ENCODE measurements at places on chromosomes 5 and 9. TPM values are rescaled to one million over a fixed set of nuclear protein-coding genes. Genes with fewer than 3 reads are reported as not detected.

DNA sequence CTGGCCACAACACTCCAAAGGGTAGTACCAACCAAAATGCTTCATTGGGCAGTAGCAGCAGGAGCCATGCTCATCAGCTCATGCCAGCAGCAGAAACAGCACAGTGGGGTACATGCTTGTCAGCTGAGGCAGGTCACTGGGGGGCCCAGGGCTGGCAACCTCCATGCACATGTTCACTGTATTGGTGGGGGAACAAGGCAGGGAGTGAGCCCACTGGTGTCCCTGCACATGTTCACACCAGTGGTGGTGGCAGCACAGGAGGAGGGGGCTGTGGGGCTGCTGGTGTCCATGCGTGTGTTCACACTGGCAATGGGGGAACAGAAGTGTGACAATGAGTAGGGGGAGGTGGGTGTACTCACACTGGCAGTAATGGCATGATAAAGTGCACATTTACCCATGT lies 254.3 kb upstream of the KIF2A start:
- no peaks in the 10 kb centered on the region for H3K27me3 ChIP-seq
- H3K27ac ChIP-seq, result no peak overlapping the region
- H3K4me1 ChIP-seq, result no peaks in the 10 kb centered on the region
- no peaks in the 10 kb centered on the region for H3K36me3 ChIP-seq

GRCh38 chr5:74376187-74376586 lies 264.3 kb downstream of the ENC1 start:
- no peak overlapping the region for H3K4me3 ChIP-seq
- H3K27me3 ChIP-seq, result no peaks in the 10 kb centered on the region
- no peak for DNase-seq
- no peaks in the 10 kb centered on the region for H3K36me3 ChIP-seq
- no peaks in the 10 kb centered on the region for H3K4me1 ChIP-seq
- H3K27ac ChIP-seq, result no peak overlapping the region

- no peak overlapping the region for H3K4me3 ChIP-seq
- no peaks in the 10 kb centered on the region for H3K36me3 ChIP-seq
- H3K27me3 ChIP-seq, result no peaks in the 10 kb centered on the region
- no peak for DNase-seq
- no peak overlapping the region for H3K27ac ChIP-seq
- H3K4me1 ChIP-seq, result peaks cover 14% of the 10 kb centered on the region
These were observed 156.4 kb downstream of the DAB2IP start for GRCh38 chr9:121807823-121808278.

GRCh38 chr5:175751369-175751768 lies 93.5 kb downstream of the HRH2 start:
- DNase-seq, result no peak
- no peaks in the 10 kb centered on the region for H3K4me1 ChIP-seq
- no peak overlapping the region for H3K4me3 ChIP-seq
- no peaks in the 10 kb centered on the region for H3K36me3 ChIP-seq
- H3K27ac ChIP-seq, result no peak overlapping the region
- H3K27me3 ChIP-seq, result peaks cover 5% of the 10 kb centered on the region

- no peak overlapping the region for H3K4me3 ChIP-seq
- no peaks in the 10 kb centered on the region for H3K27me3 ChIP-seq
- no peak overlapping the region for H3K27ac ChIP-seq
- peaks cover 3% of the 10 kb centered on the region for H3K4me1 ChIP-seq
These were observed 3.4 kb downstream of the PDLIM4 start for GRCh38 chr5:132260714-132261551.

TAF11L10 gene
- total RNA-seq, result not detected

SLC34A3 gene
- not detected for total RNA-seq

DNA sequence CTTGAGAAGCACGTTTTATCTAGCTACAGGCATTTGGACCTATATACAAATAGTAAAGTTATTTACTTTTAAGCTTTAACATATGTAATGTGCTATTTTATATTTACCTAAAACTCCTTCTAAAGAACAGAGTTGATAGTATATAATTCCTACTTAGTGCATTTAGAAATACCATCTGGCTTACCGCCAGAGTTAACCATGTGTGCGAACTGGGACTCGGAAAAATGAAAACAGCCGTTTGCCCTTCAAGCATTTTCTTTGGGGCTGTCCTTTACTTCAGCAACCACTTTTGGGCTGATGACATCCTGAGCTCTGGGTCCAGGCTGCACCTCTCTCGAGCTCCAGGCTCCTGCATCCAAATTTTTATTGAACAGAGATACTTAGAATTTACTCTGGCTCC lies 21.9 kb upstream of the DHFR start:
- peaks cover 23% of the 10 kb centered on the region for H3K36me3 ChIP-seq
- H3K4me3 ChIP-seq, result no peak overlapping the region
- no peaks in the 10 kb centered on the region for H3K27me3 ChIP-seq
- H3K4me1 ChIP-seq, result no peaks in the 10 kb centered on the region
- no peak overlapping the region for H3K27ac ChIP-seq
- DNase-seq, result no peak

IRX1 gene
- total RNA-seq, result 0.33 TPM

DNA sequence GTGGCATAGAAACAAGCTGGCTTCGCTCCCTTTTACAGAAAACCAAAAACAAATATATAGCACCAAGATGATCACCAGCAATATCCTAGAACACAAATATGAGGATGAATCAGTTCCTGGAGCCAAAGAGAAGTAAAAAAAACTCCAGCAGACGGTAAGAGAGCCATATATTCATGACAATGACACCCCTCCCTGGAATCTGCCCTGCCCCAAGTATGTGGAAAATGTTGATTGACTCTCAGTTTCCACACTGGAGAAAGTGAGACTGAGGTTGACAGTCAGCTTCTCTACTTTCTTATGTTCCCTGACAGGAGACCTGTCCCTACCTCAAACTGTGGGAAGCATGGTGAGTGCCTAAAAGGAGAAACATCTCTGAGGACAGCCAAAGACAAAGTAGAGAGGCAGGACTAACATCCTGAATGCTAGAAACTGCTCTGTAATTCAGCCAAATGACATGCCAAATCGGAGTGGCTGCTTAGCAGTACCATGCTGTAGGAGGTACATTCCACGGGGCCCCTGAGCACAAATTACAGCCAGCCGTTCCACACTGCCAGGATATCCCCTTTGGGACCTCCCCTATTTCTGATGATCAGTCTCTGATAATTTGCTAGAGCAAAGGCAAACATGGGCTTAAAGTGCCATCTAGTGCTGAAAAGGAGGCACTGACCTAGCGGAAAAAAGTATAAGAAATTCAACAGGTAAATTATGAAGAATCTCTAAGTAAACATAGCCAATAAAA lies 424.0 kb upstream of the RGMB start:
- H3K4me1 ChIP-seq, result no peaks in the 10 kb centered on the region
- H3K36me3 ChIP-seq, result no peaks in the 10 kb centered on the region
- no peak overlapping the region for H3K27ac ChIP-seq
- DNase-seq, result no peak
- no peak overlapping the region for H3K4me3 ChIP-seq
- no peaks in the 10 kb centered on the region for H3K27me3 ChIP-seq

EIF4EBP3 gene
- 1.5 TPM for total RNA-seq

DNA sequence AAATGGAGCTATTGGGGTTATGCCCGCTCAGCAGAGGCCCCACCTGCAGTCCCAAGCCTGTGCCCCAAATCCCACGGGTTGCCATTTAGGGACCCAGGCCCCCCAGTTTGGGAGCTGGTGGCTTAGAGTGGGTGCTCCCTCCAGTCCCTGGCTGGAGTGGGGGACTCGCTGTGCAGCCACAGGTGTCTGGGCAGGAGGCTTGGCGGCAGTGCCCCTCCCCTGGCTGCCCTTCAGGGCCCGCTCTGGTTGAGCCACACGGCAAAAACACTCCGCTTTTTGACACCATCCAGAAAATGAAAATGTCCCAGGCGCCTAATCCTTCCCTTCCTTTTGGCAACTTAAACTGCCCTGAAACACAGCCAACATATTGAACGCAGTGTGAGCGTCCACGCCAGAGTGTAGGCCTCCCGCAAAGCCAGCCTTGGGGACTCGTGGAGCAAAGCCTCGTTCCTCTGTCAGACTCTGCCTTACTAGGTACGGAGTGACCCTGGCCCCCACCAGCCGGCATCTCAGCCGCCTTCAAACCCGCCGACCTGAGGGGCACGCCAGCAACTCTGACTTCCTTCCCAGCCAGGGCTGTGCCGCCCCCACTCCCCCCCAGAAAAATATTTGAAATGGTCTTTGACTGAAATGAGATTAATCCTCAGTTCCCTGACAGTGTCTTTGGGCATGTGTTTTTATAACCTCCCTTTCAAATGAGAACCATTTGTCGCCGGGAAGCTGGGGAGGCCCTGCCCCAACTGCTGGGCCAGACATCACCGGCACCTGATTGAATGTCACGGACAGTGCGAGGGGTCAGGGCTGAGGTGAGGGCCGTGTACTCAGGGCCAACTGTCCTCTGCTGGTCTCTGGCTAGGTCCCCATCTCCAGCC lies 98.5 kb upstream of the LMX1B start:
- DNase-seq, result no peak
- peaks cover 4% of the 10 kb centered on the region for H3K4me1 ChIP-seq
- H3K4me3 ChIP-seq, result no peak overlapping the region
- no peak overlapping the region for H3K27ac ChIP-seq
- no peaks in the 10 kb centered on the region for H3K36me3 ChIP-seq

GABRB2 gene
- not detected for total RNA-seq

DNA sequence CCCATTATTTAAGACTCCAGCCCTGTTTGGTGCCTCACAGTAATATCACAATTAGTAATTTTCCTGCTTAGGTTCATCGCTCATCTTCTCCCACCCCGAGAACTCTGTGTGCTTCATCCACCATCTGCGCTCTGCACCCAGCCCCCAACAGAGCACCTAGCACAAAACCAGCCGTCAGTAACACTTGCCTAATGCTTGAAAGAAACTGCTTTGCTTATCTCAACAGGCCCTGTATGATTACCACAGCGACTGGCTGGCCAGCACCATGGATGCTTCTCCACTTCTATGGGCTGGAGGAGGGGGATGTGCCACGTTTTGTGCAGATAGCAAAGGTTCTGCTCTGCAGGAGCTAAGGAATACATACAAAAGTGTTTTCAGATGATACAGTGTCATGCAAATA lies 166.8 kb downstream of the SPOCK1 start:
- no peak for DNase-seq
- no peaks in the 10 kb centered on the region for H3K27me3 ChIP-seq
- H3K36me3 ChIP-seq, result no peaks in the 10 kb centered on the region
- H3K4me3 ChIP-seq, result no peak overlapping the region
- no peak overlapping the region for H3K27ac ChIP-seq

MYOZ3 gene
- not detected for total RNA-seq

- H3K27ac ChIP-seq, result no peak overlapping the region
- H3K4me1 ChIP-seq, result no peaks in the 10 kb centered on the region
- H3K4me3 ChIP-seq, result no peak overlapping the region
- no peaks in the 10 kb centered on the region for H3K27me3 ChIP-seq
- no peak for DNase-seq
- H3K36me3 ChIP-seq, result no peaks in the 10 kb centered on the region
These were observed 43.0 kb upstream of the NOTCH1 start for GRCh38 chr9:136588663-136589464.

DNA sequence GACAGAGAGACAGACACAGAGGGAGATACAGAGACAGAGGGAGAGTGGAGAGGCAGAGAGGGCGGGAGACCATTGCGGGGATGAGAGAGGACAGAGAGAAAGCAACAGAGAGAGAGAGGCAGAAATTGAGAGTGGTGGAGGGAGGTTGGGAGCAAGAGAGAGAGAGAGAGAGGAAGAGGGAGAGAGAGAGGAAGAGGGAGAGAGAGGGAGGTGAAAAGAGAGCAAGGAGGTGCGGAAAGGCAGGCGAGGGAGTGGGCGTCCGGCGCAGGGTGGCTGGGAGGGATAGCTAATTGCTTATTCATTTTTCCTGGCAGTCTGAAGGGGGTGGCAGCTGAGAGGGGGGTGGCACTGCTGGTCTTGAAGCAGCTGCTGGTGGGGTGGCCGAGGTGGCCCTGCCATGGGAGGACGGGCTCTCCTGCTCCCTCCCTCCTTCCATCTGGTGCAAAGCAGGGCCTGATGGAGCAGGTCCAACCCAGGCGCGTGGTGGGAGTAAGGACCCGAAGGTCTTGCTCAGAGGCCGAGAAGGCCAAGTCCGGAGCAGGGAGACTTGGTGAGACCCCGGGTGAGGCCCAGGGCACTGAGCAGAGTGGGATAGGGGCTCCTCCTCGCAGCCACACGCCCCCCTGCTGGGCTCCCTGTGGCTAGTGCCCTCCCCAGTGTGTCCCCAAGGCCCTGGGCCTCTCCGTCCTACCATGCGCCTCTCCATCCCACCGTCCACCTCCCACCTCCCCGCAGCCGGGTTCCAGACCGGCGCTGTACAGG lies 25.3 kb upstream of the RNU6ATAC start:
- peak overlapping the region; percentile 99 for H3K27ac ChIP-seq
- H3K36me3 ChIP-seq, result no peaks in the 10 kb centered on the region
- no peaks in the 10 kb centered on the region for H3K27me3 ChIP-seq
- no peak for DNase-seq
- H3K4me3 ChIP-seq, result no peak overlapping the region

DNA sequence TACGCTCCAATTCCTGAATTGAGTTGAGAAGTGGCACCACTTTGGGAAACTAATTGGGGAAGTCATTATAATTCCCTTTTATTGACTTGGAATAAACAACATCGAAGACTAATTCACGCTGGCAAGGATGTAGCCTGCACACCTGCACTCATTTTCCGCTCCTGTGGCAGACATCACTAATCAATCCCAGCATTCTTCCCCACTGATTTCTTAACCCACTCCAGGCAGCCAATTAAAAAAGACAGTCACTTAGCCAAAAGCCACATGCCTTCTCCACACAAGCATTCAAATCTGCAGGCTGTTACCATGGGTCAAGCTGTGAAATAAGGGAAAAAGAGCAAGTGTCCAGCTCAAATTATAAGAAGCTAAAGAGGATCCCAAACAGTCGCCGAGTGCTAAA lies 68.2 kb upstream of the HRH2 start:
- no peak overlapping the region for H3K4me3 ChIP-seq
- DNase-seq, result no peak
- H3K27ac ChIP-seq, result no peak overlapping the region
- H3K4me1 ChIP-seq, result no peaks in the 10 kb centered on the region

- H3K36me3 ChIP-seq, result peaks cover 24% of the 10 kb centered on the region
- DNase-seq, result no peak
- peaks cover 61% of the 10 kb centered on the region for H3K4me1 ChIP-seq
- no peak overlapping the region for H3K4me3 ChIP-seq
- H3K27ac ChIP-seq, result peak overlapping the region; percentile 62
These were observed 5.9 kb downstream of the SURF4 start for GRCh38 chr9:133369933-133370332.

- no peaks in the 10 kb centered on the region for H3K27me3 ChIP-seq
- no peak overlapping the region for H3K27ac ChIP-seq
- DNase-seq, result no peak
These were observed 9.1 kb upstream of the CYSTM1 start for GRCh38 chr5:140165923-140166270.

GRCh38 chr5:81820863-81821262 lies 70.0 kb upstream of the SSBP2 start:
- no peaks in the 10 kb centered on the region for H3K4me1 ChIP-seq
- no peak for DNase-seq
- no peaks in the 10 kb centered on the region for H3K27me3 ChIP-seq
- H3K36me3 ChIP-seq, result no peaks in the 10 kb centered on the region

GRCh38 chr9:6922680-6923079 lies 164.9 kb downstream of the KDM4C start:
- no peak for DNase-seq
- no peaks in the 10 kb centered on the region for H3K4me1 ChIP-seq
- no peak overlapping the region for H3K27ac ChIP-seq
- no peaks in the 10 kb centered on the region for H3K27me3 ChIP-seq
- H3K4me3 ChIP-seq, result no peak overlapping the region

Data from liver (tissue), 10 donors.